ENCODE measurements at places on chromosomes 3 and 15.

GRCh38 chr3:76669322-76669721 lies 370.6 kb upstream of the ROBO2 start:
- no peak for DNase-seq

GRCh38 chr15:77181305-77182074 lies 110.6 kb upstream of the TSPAN3 start:
- DNase-seq = no peak

DNA sequence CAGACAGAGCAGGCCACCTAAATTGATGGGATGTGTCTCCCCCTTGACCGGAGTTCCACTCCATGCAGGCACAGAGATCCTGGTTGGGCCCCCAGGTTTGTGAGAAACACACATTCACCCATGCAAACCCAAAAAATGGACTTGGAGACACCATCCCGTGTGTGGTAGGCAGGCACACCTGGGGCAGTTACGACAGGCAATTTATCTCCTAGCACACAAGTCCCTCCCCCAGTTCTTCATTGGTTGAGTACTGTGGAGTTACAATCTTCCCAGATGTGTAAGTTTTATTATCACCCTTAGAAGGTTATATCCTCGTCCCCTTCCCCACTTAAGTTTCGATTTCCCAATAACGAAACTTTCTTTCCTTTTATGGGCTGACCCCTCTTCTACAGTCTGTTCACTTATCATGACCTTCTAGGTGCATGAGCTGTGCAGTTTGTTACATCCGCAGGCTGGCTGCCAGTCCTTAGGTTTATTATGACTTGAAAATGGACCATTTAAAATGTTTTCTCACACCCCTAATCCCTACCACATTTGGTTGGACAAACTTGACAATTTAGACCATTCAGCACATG lies 27.3 kb downstream of the ARL8B start:
- no peak for DNase-seq

DNA sequence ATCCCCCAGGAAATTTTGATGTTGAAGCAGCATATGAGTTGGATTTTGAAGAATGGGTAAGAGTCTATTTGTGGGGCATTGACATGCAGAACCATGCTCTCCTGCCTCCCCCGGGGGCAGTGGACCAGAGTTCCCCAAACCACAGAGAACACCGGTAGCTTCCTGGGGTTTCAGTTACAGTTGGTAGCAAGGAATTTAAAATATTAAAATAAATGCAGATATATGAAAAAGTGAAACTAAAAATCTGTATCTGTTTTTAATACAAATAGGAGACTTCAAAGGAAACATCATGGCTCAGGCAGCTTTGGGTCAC lies 37.4 kb downstream of the SLC9A9 start:
- DNase-seq = no peak

DNA sequence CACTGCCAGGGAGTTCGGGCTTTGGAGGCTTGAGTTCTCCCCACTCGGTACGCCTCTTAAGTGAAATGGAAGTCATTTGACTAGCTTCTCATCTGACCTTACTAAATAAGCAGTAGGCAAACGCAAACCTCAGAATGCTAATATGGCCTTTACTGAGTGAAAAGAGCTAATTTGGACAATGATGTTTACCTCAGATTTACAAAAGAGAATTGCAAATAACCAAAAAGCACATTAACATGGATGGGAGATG lies 1.6 kb upstream of the RNU6-1 start:
- no peak for DNase-seq
